ENCODE measurements at places on chromosomes 12 and 14.

GRCh38 chr14:51488569-51489220, 163.0 kb upstream of the FRMD6 start:
- no peak for DNase-seq

- DNase-seq: no peak
Observed at GRCh38 chr12:72444566-72444965, 172.4 kb downstream of the TRHDE start.

DNA sequence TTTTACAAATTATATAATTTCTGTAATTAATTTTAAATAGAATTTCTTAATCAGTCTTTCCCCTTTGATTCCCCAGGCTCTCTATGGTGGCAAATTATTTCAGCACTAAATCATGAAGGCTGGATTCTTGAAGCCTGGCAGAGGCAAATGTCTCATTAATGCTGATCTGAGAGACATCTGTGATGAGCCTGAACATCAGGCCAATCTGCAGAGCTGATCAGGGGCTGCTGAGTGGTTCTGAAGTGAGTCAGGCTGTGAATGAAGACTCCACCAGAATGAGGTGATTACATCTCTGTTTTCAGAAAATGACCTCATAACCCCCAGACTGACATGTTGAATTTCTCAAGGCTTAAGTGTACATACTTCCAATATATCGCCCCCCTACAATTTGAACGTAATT, 124.2 kb upstream of the MIS18BP1 start:
- DNase-seq: no peak

DNA sequence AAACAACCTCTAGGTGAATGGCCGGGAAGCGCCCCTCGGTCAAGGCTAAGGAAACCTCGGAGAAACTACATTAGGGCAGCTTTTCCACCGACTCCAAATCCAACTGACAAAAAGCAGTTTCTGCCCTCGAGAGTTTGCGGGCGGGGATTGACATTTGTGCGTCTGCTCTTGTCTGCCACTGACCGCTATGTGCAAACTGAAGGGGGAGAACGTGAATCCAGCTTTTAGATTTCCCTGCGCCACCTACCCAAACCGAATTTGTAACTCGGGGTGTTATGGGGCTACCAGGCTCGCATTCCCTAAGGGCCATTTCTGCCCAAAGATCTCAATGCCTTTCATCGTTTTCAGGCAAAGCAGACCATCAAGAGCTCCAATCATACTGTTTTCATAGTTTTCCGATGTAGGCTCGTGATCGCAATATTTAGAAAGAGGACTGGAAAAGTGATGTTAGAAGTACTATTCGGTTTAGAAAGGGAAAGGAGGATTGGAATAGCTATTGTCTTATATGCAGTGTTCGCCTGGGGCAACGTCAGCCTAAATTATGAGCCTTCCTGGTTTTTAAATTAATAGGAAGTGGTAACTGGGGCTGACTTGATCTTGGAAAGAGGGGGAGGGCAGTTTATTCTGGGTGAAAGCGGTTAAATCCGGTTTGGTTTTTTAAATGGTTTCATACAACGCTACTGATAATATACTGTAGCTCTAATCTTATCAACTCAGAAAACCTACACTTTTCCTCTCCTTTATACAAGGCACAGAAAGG, 45.4 kb downstream of the BCAT1 start:
- peak; percentile 29 for DNase-seq

GRCh38 chr12:57095440-57095839, 6.5 kb downstream of the NAB2 start:
- DNase-seq: no peak

GRCh38 chr12:23614280-23614679, 335.2 kb downstream of the SOX5 start:
- DNase-seq: no peak

GRCh38 chr12:31773223-31773750, 44.5 kb upstream of the AMN1 start:
- no peak for DNase-seq

GRCh38 chr14:104137297-104138097, 890 bp upstream of the KIF26A start:
- DNase-seq: no peak

GRCh38 chr12:25962932-25963525, 4.5 kb downstream of the RASSF8 start:
- no peak for DNase-seq

DNA sequence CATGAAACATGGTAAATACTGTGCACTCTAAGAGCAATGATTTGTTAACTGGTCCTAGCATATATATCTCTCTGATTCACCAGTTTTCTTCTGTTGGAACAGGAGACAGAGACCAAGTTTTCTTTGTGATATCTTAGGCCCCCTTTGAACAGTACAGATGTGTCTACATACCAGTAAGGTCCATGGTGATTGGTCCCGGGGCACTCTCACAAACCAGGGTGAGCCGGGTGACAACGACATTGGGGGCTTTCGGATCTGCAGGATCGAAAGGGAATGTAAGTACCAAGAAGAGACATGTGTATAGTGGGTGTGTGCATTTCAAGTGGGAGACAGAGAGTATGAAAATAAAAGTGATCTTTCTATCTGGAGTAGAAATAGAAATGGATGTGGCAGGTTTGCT, 11.3 kb upstream of the ERP27 start:
- DNase-seq: no peak

- DNase-seq: no peak
Observed at GRCh38 chr12:113659416-113659815, 187.7 kb upstream of the LHX5 start.

GRCh38 chr14:35730871-35731270, 78.2 kb downstream of the RALGAPA1 start:
- no peak for DNase-seq

- peak; percentile 37 for DNase-seq
Observed at GRCh38 chr14:74281069-74281468, 21.7 kb downstream of the ABCD4 start.

GRCh38 chr12:107429006-107429705, 256.4 kb upstream of the PWP1 start:
- no peak for DNase-seq

GRCh38 chr12:29591140-29592020, 93.9 kb upstream of the OVCH1 start:
- DNase-seq: no peak

DNA sequence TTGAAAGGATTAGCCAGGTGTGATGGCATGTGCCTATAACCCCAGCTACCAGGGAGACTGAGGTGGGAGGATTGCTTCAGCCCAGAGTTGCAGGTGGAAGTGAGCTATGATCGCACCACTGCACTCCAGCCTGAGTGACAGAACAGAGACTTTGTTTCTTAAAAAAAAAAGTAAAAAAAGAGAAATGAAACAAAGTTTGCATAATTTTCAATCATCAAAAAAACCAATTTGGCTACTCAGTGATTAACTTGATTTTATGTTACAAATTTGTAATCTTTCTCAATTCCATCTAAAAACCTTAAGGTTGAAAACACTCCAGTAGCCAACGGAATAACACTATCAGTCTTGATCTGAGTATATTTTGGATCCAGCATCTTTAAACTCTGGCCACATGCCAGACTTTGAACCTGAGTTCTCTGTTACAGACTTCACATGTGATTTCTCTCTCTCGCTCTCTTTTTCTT, 12.6 kb upstream of the DENND5B start:
- no peak for DNase-seq

DNA sequence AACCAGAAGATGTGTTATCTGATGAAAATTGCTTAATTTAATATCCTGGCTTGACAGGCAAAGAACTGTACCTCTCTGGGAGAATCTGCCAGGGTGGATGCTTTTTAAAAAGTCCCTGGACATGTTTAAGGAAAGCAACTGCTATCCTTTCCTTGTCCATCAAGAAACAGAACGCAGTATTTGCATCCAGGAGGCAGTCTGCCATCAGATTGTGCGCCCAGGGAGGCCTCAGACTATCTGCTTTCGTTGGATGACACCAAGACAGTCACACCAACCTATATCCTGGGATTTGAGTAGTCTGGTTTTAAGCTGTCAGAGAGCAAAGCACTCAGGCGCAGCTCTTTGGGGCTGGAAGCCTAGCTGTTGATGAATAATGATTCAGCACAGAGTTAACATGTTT, 121.9 kb downstream of the TBX5 start:
- DNase-seq: no peak

- no peak for DNase-seq
Observed at GRCh38 chr12:91975891-91976290, 169.8 kb downstream of the BTG1 start.

DNA sequence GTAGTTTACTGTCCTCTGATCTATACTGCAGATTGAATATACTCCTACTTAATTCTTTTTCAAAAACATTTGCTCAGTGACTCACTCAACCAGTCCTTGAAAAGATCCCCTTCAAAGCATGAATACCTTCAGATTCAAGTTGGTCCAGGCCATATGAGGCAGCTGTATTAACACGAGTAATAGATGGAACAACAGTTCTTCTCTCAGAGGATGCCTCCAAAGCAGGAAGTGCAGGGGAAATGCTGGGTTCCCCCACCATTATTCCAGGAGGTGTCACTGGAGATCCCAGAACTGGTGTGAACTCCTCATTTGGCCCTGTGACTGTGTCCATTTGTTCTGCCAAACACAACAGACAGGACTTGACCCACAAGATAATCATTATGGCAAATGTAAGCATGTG, 20.6 kb downstream of the ARMH4 start:
- no peak for DNase-seq

All from nucleus accumbens (tissue), 56 donors.